ENCODE measurements at places on chromosomes 1 and 21. TPM values are rescaled to one million over a fixed set of nuclear protein-coding genes. Genes with fewer than 3 reads are reported as not detected.

GRCh38 chr1:204685236-204686006 lies at the start of gene LRRN2:
Gene LRRN2, minus strand, starts transcription at chr1:204685738. Its CDS starts 65,746 bp downstream, at chr1:204619992.
- H3K27me3 ChIP-seq: peaks cover 36% of the 10 kb centered on the region
- no peak for DNase-seq
- H3K27ac ChIP-seq: no peak within 1 kb of the TSS
- H3K4me3 ChIP-seq: peak within 1 kb of the TSS; percentile 53
- H3K4me1 ChIP-seq: no peaks in the 10 kb centered on the region
- H3K36me3 ChIP-seq: no peaks in the 10 kb centered on the region

DNA sequence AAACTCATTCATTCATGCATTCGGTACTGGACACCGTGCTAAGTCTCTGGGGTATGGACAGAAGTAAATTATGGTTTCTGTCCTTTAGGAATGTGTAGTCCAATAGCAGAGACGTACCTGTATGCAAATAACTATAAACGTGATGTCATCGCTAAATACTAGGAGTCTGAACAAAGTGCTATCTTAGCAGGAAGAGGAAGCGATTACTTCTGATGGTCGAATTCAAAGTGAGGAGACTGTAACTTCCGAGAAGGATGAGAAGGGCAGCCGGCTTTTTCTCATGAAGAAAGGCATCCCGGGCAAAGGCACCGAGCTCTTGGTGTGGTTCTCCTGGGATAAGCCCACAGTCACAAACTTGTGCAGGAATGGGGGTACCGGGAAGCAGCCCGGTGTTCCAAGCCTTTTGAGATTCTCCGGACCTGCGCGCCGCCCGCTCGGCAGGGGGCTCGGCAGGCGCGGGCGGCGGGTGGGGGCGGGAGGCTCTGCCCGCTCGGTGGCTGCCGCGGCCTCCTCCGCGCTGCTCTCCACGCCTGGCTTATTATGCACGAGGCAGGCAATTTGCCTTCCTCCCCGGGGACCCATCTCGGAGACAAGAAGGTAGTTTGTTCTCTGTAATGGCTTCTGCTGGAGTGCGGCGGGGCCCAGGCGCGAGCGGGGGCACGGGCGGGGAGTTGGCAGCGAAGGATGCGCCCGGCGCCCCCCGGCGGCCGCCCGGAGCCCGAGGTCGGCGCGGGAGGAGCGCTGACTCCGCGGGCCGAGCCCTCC lies 67.5 kb upstream of the CD1D start:
- no peaks in the 10 kb centered on the region for H3K36me3 ChIP-seq
- H3K4me1 ChIP-seq: peaks cover 10% of the 10 kb centered on the region

DNA sequence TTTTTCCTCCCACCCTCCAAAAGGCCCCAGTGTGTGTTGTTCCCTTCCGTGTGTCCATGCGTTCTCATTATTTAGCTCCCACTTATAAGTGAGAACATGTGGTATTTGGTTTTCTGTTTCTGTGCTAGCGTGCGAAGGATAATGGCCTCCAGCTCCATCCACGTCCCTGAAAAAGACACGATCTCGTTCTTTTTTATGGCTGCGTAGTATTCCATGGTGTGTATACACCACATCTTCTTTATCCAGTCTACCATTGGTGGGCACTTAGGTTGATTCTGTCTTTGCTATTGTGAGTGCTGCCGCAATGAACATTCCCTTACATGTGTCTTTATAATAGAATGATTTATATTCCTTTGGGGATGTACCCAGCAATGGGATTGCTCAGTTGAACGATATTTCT lies 177.8 kb downstream of the ETS2 start:
- peaks cover 38% of the 10 kb centered on the region for H3K4me1 ChIP-seq
- H3K27me3 ChIP-seq: no peaks in the 10 kb centered on the region
- no peak overlapping the region for H3K27ac ChIP-seq
- no peak for DNase-seq

GRCh38 chr1:212975111-212975918 lies 25.0 kb downstream of the VASH2 start:
- H3K27me3 ChIP-seq: no peaks in the 10 kb centered on the region
- DNase-seq: no peak
- H3K36me3 ChIP-seq: no peaks in the 10 kb centered on the region

DNA sequence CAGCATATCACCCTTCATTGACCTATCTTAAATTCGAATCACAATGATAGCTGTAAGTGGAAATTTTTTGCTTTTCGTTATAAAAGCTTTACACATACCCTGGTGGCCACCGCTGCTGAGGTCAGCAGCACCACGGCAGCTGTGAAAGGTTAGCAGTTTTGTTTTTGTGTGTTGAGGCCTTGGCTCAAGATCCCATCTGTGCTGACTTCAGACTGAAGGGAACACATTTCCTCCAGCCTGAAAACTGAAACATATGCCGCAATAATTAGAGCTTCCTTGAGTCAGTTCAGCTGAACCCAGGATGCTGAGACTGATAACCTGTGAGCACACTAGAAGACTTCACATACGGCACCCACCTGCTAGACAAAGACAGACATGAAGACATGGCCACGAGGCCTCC lies 103.0 kb downstream of the SMYD3 start:
- no peak for DNase-seq
- H3K27me3 ChIP-seq: no peaks in the 10 kb centered on the region
- H3K4me1 ChIP-seq: no peaks in the 10 kb centered on the region
- no peak overlapping the region for H3K4me3 ChIP-seq
- no peak overlapping the region for H3K27ac ChIP-seq

- no peak for DNase-seq
- H3K27ac ChIP-seq: peak overlapping the region; percentile 94
- H3K4me3 ChIP-seq: peak overlapping the region; percentile 84
- H3K36me3 ChIP-seq: peaks cover 100% of the 10 kb centered on the region
Measured at GRCh38 chr1:8874230-8875201, 4.0 kb downstream of the ENO1 start.

- H3K4me1 ChIP-seq: peaks cover 11% of the 10 kb centered on the region
- H3K27me3 ChIP-seq: no peaks in the 10 kb centered on the region
- no peak for DNase-seq
- no peak overlapping the region for H3K27ac ChIP-seq
- no peak overlapping the region for H3K4me3 ChIP-seq
Measured at GRCh38 chr1:65050735-65051134, 84.4 kb upstream of the JAK1 start.

GRCh38 chr1:156682166-156682890 lies 5.1 kb upstream of the NES start:
- no peak overlapping the region for H3K4me3 ChIP-seq
- DNase-seq: no peak

DNA sequence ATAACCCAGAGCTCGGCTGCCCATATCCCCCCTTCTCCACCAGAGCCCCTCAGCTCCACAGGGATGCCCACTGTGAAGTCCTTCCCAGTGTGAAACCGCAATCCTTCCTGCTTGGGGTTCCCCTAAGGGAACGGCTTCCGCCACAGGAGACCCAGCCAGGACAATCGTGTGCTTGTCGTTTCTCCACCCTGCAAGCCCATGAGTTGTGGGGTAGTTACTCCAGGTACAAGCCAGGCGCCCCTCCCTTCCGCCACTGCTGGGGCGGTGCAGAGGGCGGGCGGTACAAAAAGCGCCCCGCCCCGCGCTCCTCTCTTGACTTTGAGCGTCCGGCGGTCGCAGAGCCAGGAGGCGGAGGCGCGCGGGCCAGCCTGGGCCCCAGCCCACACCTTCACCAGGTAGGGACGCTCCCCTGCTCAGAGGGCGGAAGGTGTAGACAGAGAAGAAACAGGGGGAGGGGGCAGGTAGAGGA lies at the start of gene TINAGL1:
TSS of gene TINAGL1 (plus strand) at position 315 of the 469 bp plus-strand sequence. CDS start 634 bp downstream, outside the sequence.
- no peak within 1 kb of the TSS for H3K4me3 ChIP-seq
- no peaks in the 10 kb centered on the region for H3K36me3 ChIP-seq
- no peaks in the 10 kb centered on the region for H3K27me3 ChIP-seq
- peaks cover 54% of the 10 kb centered on the region for H3K4me1 ChIP-seq
- H3K27ac ChIP-seq: no peak within 1 kb of the TSS

GRCh38 chr21:36068748-36069398 lies 951 bp upstream of the CBR1 start:
- H3K27ac ChIP-seq: peak overlapping the region; percentile 92
- peaks cover 20% of the 10 kb centered on the region for H3K4me1 ChIP-seq
- H3K36me3 ChIP-seq: peaks cover 15% of the 10 kb centered on the region
- no peak for DNase-seq

GRCh38 chr1:205676597-205676996 lies 3.7 kb downstream of the SLC45A3 start:
- H3K27me3 ChIP-seq: no peaks in the 10 kb centered on the region
- no peaks in the 10 kb centered on the region for H3K36me3 ChIP-seq
- peaks cover 22% of the 10 kb centered on the region for H3K4me1 ChIP-seq
- no peak overlapping the region for H3K4me3 ChIP-seq

DNA sequence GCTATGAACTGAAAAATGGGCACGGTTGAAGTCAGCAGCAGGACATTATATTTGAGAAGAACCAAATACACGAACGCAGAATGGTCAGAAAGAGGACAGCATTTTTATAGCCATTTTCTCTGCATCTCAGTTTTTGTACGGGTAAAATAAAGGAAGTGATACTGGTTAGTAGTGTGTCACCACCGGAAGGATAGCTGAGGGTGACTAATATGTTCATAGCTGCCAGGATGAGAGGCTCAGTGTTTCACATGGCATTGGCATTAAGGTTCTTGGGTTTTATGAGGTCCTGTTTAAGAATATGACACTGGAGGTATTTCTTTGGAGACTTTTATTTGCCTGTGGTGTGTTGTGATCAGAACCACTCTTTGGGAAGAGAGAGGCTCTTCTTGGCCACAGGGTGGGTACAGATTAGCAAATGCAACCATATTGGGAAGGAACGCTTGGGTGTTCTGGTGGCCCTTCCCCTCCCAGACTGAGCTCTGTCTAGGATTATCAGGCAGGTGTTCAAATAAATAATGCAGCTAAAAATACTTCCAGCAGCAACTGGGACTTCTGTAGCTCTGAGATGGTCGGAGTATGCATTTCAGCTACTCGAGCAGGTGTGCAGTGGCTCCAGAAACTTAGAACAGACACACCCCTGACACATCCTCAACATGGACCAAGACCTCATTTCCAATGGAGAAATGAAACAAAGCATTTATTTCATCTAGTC lies 158.2 kb downstream of the PBX1 start:
- H3K27ac ChIP-seq: no peak overlapping the region
- H3K27me3 ChIP-seq: no peaks in the 10 kb centered on the region
- no peaks in the 10 kb centered on the region for H3K36me3 ChIP-seq
- peak; percentile 63 for DNase-seq

DNA sequence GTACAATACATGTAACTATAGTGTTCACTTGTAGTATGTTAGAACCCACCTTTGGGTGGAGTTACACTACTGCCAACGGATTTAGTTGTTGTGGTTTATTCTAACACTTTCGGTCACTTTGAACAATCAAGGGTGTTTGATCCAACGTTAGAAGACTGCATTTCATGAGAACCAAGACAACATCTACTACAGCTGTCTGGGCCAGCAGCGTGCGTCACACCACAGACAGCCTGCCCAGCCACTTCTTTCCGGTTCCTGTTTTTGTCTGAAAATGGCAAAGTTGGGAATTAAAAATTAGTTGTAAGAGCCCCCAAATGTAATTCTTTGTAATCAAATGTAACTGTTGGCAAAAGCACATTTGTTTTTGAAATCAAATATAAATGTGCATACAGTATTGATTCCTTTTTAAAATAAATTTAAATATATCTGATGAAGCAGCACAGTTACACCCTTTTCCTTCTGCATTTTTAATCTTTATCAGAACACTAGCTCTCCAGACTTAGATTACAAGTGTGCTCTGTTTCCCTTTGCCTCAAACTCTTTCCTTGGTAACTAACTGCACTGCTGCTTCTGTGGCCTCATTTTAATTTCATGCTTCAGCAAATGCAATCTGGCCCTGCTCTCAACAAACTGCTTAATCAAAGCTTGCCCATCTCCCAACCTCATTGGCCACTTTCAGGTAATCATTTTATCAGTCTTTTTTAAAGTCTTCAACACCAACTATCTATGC lies 86.6 kb upstream of the DPH5 start:
- H3K27ac ChIP-seq: no peak overlapping the region
- no peaks in the 10 kb centered on the region for H3K36me3 ChIP-seq
- no peak for DNase-seq
- H3K4me1 ChIP-seq: no peaks in the 10 kb centered on the region
- no peak overlapping the region for H3K4me3 ChIP-seq

DNA sequence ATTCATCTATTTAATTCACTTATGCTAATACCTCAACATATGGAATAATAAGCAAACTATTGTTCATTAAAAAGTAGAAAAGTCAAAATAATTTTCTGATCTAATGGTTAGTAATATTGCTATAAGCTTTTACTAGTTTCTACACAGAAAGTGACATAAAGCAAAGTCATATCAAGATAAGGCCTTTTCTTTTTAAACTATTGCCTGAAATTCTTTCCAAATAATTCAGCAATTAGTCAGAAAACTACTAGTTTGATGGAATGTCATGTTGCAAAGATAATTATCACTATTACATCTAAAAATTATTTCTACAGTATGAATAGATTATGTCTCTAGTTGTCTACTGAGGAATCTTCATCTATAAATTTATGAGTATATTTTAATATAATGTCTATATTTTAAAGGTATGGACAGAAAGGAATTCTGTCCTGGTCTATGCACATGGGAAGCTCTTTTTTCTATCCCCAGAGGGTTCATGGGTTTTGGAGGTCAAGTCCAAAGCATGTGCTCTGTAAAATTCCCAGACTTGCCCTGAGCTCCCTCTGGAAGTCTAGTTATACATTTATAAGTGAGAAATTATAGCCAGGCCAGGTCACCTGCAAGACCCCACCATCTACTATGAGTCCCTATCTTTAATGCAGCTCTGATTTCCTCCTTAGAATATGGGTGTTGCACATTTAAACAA lies 84.6 kb upstream of the DPYD start:
- no peak overlapping the region for H3K4me3 ChIP-seq
- H3K27me3 ChIP-seq: no peaks in the 10 kb centered on the region
- DNase-seq: no peak
- H3K4me1 ChIP-seq: no peaks in the 10 kb centered on the region

DNA sequence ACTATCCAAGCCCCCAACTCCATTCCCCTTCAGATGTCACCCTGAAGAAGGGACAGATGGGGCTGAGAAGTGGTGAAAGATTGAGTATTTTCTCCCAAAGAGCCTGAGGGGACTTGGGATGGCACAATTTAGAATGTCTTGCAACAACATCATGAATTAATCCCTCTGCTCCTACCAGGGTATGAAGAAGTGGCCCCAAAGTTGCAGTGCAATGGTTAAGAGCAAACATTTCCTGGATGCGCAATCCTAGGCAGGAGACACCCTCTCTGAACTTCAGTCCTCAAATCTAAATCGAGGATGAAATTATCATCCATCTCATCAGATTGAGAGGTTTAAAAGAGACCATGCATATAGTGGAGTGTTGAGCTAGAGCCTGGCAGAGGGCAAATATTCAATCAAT lies 28.6 kb upstream of the CITED4 start:
- no peak overlapping the region for H3K4me3 ChIP-seq
- peaks cover 19% of the 10 kb centered on the region for H3K4me1 ChIP-seq
- H3K27ac ChIP-seq: no peak overlapping the region
- no peaks in the 10 kb centered on the region for H3K27me3 ChIP-seq

GRCh38 chr1:46809904-46810303 lies 11.1 kb downstream of the CYP4B1 start:
- H3K27ac ChIP-seq: no peak overlapping the region
- no peak overlapping the region for H3K4me3 ChIP-seq
- H3K27me3 ChIP-seq: no peaks in the 10 kb centered on the region
- peaks cover 29% of the 10 kb centered on the region for H3K36me3 ChIP-seq
- peaks cover 19% of the 10 kb centered on the region for H3K4me1 ChIP-seq

The TSNAX gene
- 80.2 TPM for total RNA-seq

The GSTM2 gene
- 0.70 TPM for total RNA-seq

The C1orf185 gene
- not detected for total RNA-seq

The FCRL3 gene
- total RNA-seq: not detected

The OR10Z1 gene
- not detected for total RNA-seq

Data from MCF 10A (cell line).